ENCODE measurements at places on chromosomes 1 and 21. TPM values are rescaled to one million over a fixed set of nuclear protein-coding genes. Genes with fewer than 3 reads are reported as not detected.

Gene KIAA0040
- total RNA-seq, result 23.0 TPM

Gene KIAA1614
- total RNA-seq, result 10.5 TPM

Gene MANEAL
- total RNA-seq, result 1.2 TPM

Gene CR1
- 58.5 TPM for total RNA-seq

Gene CD5L
- 1.0 TPM for total RNA-seq

Gene KRTAP12-2
- not detected for total RNA-seq

Gene JAM2
- 61.0 TPM for total RNA-seq

Gene RIPPLY3
- total RNA-seq, result not detected

Gene FCN3
- total RNA-seq, result 2.7 TPM

Gene TCEANC2
- total RNA-seq, result 7.0 TPM

All from aorta (tissue), 5 donors.